ENCODE measurements at places on chromosomes 6 and 20.

- no peak overlapping the region for H3K4me3 ChIP-seq
- no peaks in the 10 kb centered on the region for H3K27me3 ChIP-seq
- H3K27ac ChIP-seq, result no peak overlapping the region
- H3K4me1 ChIP-seq, result no peaks in the 10 kb centered on the region
- no peaks in the 10 kb centered on the region for H3K36me3 ChIP-seq
- DNase-seq, result no peak
Measured at GRCh38 chr20:60512443-60512842, 554.2 kb downstream of the CDH26 start.

DNA sequence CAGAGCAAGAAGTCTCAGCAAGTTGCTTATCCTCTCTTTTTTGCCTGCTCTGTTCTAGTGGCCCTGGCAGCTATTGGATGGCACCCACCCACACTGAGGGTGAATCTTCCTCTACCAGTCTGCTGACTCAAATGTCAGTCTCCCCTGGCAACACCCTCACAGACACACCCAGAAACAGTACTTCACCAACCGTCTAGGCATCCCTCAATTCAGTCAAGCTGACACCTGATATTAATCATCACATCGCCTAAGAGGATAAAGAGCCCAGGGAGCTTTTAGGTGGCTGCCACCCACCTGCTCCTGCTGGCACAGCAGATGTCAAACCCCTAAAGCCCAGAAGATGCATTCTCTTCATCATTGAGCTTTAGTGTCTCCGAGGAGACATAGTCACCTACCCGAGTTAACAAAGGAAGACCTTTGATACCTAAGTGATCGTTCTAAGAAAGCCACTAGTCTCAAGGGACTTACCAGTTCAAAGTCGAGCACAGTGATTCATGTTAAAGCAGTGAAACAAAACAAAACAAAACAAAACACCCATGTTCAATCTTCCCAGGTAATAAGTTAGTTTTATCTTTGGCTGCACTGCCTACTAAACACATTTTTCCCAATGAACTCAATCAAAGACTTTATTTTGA lies 97.7 kb upstream of the KCNQ5 start:
- H3K4me1 ChIP-seq, result no peaks in the 10 kb centered on the region
- H3K36me3 ChIP-seq, result no peaks in the 10 kb centered on the region
- H3K4me3 ChIP-seq, result no peak overlapping the region
- no peak for DNase-seq
- H3K27ac ChIP-seq, result no peak overlapping the region

- no peaks in the 10 kb centered on the region for H3K27me3 ChIP-seq
- H3K27ac ChIP-seq, result no peak overlapping the region
- H3K4me1 ChIP-seq, result peaks cover 15% of the 10 kb centered on the region
Measured at GRCh38 chr20:50099565-50099991, 13.4 kb downstream of the UBE2V1 start.

DNA sequence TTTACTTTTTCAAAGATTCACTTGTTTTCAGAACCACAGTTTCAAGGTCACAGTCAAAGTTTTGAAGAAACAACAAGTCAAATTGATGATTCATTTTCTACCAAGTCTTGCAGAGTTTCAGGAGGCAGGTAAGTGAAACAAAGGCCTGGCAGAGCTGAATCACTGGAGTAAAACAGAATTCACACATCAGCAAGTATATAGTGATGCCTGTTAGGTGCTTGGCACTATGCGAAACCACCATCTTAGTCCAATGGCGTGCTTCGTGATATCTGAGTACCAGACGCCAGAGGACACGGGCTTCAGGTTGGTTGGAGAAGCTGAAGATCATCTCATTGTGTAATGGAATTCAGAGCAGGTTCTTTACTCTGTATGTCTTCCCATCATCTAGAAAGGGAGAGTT lies 75.9 kb downstream of the RTN4IP1 start:
- peaks cover 36% of the 10 kb centered on the region for H3K4me1 ChIP-seq
- peaks cover 58% of the 10 kb centered on the region for H3K36me3 ChIP-seq
- no peak overlapping the region for H3K4me3 ChIP-seq
- no peak for DNase-seq
- H3K27me3 ChIP-seq, result no peaks in the 10 kb centered on the region

DNA sequence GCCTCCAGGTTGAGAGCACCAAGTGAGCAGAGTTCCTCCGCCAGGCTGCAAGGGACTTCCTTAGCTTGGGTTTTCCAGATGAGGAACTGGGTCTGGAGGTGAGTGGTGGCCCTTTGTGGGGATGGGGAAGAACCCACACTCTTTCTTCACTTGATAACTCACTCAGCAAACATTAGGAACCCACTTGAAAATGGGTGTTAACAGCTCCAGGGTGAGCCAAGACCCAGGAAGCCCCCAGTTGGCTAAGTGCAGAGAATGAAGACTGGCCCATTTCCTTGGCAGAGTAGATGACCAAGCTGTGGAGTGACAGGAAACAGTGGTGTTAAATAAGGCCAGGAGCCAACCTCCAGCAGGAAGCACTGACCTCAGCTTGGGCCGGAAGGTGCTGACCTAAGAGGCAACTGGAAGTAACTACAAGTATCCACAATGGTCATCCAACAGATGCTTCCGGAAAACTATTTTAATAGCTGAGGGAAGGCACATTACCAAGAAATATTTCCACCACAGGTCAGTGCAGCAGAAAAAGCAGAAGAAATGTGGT lies 22.7 kb downstream of the MRPL14 start:
- no peak overlapping the region for H3K27ac ChIP-seq
- no peak overlapping the region for H3K4me3 ChIP-seq
- peaks cover 39% of the 10 kb centered on the region for H3K36me3 ChIP-seq
- H3K4me1 ChIP-seq, result no peaks in the 10 kb centered on the region

DNA sequence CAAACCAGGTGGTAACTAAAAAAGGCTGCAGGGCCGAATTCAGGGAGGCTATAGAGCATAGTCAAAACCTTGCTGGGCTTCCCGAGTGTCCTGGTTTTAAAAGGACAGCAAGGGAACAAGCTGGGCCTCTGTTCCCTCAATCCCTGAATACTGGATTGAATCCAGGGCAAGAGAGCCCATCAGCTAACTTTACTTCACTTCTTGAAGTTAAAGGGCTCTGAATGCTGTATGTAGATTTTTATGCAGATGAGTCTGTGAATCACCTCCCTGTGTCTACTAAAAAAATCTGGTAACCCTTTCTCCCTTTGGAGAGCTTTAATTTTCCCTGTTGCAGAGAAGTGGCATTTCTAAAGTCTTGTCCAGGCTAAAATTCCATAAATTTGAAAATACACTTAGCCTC lies 29.5 kb downstream of the LYRM4 start:
- no peak for DNase-seq
- H3K36me3 ChIP-seq, result no peaks in the 10 kb centered on the region
- H3K4me3 ChIP-seq, result no peak overlapping the region
- peaks cover 17% of the 10 kb centered on the region for H3K4me1 ChIP-seq
- H3K27me3 ChIP-seq, result no peaks in the 10 kb centered on the region

DNA sequence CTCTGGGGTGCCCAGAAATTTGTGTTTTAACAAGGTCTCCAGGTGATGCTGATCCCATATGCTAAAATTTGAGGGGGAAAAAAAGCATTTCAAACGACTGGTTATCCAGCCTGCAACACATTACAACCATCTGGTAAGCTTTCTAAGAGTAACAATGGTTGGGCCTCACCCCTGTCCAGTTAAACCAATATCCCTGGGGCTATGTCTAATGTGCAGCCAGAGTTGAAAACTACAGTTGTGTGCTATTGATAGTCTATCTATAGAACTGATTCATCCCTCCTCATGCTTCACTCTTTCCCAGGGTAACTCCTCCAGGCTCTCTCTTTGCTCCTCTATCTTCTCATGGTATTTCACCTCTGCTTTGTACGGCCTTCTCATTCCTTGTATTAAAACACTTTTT lies 458.3 kb downstream of the MMUT start:
- H3K27me3 ChIP-seq, result no peaks in the 10 kb centered on the region
- no peak for DNase-seq
- no peaks in the 10 kb centered on the region for H3K4me1 ChIP-seq
- no peak overlapping the region for H3K27ac ChIP-seq
- no peaks in the 10 kb centered on the region for H3K36me3 ChIP-seq

DNA sequence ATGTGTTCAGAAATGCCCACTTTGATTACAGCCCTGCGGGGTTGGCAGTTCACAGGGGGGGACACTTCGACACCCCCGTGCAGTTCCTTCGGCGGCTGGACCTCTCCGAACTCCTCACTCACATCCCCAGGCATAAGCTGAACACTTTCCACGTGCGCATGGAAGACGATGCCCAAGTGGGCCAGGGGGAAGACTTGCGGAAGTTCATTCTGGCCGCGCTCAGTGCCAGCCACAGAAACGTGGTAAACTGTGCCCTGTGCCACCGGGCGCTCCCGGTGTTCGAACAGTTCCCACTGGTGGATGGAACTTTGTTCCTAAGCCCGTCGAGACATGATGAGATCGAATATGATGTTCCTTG lies 32.1 kb downstream of the HECA start:
- no peaks in the 10 kb centered on the region for H3K4me1 ChIP-seq
- peaks cover 72% of the 10 kb centered on the region for H3K36me3 ChIP-seq
- no peak for DNase-seq
- H3K4me3 ChIP-seq, result no peak overlapping the region
- H3K27me3 ChIP-seq, result no peaks in the 10 kb centered on the region
- H3K27ac ChIP-seq, result no peak overlapping the region

GRCh38 chr6:153129873-153130514 lies 1.1 kb downstream of the RGS17 start:
- H3K36me3 ChIP-seq, result no peaks in the 10 kb centered on the region
- DNase-seq, result no peak
- H3K4me1 ChIP-seq, result peaks cover 20% of the 10 kb centered on the region
- peaks cover 49% of the 10 kb centered on the region for H3K27me3 ChIP-seq

DNA sequence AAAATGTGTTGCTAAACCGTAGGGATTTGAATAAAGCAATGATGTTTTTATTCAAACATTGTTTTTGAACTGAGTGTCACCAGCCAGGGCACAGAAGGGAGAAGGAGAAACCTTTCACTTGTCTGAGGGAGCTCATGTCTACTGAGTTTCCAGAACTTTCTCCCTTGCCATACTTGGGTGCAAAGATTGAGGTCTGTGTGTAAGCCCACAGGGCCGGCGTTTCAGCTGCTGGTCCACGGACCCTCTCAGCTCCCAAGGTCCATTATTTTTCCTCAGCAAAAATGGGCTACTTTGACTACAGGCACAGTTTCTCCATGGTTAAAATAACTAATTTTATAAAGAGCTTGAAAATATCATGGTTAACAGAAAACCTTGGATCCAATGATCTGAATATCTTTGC lies 32.6 kb downstream of the PSMG4 start:
- no peaks in the 10 kb centered on the region for H3K4me1 ChIP-seq
- no peak for DNase-seq
- no peaks in the 10 kb centered on the region for H3K36me3 ChIP-seq
- no peak overlapping the region for H3K27ac ChIP-seq
- no peaks in the 10 kb centered on the region for H3K27me3 ChIP-seq

- DNase-seq, result no peak
- H3K27ac ChIP-seq, result no peak overlapping the region
- no peaks in the 10 kb centered on the region for H3K4me1 ChIP-seq
- no peaks in the 10 kb centered on the region for H3K36me3 ChIP-seq
- no peaks in the 10 kb centered on the region for H3K27me3 ChIP-seq
- H3K4me3 ChIP-seq, result no peak overlapping the region
Measured at GRCh38 chr6:131980791-131981623, 29.8 kb upstream of the CCN2 start.

DNA sequence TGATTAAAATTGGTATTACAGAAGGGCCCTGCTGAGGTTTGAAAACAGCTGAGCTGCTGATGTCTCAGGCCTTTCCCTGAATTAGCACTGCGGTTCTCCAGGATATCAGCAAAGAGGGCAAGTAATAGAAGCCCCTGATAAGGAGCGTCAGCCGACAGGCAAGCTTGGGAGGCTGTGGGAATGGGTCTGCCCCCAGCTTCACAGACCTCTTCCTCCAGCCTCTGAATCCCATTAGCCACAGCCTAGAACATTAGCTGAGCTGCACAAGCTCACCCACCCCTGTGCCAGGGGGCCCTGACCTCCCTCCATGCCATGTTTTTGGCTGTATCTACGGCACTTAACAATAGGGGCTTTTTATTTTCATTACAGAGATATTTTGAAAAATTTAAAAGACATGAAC lies 59.9 kb downstream of the VAPB start:
- no peak overlapping the region for H3K27ac ChIP-seq
- no peaks in the 10 kb centered on the region for H3K27me3 ChIP-seq
- H3K36me3 ChIP-seq, result peaks cover 34% of the 10 kb centered on the region
- H3K4me3 ChIP-seq, result no peak overlapping the region
- no peaks in the 10 kb centered on the region for H3K4me1 ChIP-seq

DNA sequence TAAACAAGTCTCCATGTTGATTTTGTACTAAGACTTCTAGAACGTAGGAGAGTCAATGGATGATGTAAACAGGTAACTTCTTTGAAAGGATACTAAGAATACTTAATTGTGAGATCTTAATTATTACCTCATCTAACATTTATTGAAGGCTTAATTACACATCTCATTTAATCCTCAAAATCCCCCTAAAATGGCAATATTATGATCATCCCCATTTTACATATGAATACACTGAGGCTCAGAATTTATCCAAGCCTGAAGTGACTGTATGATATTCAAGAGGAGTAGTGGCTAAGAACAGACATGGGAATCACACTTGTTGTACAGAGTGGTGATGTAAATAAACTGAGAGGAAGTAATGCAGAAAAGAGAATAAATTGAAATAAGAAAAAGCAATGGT lies 22.9 kb downstream of the NOL7 start:
- no peak for DNase-seq
- H3K27me3 ChIP-seq, result no peaks in the 10 kb centered on the region
- H3K36me3 ChIP-seq, result peaks cover 56% of the 10 kb centered on the region
- H3K27ac ChIP-seq, result no peak overlapping the region
- peaks cover 34% of the 10 kb centered on the region for H3K4me1 ChIP-seq
- H3K4me3 ChIP-seq, result no peak overlapping the region

DNA sequence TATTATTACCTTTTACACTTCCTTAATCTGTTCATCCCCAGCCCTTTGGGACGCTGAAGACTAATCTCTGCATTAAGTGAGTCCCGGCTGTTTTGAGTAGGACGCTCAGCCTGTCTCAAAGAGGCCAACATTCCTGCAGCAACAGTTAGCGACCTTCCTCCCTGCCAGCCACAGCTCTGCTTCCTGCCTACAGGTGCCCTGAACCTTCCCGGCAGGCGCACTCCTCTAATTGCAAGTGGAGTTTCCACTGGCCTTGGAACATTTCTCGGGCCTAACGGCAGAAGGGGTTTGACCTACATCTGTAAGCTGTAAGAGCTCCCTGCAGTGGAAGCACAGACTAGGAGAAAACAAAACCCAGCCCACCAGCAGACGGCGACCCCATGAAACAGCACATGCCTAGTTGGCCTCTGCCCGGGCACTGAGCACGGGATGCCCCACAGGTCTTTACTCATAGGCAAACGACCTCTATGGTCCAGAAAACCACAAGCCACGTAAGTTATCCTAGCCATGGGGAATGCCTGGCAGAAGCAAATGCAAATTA lies 137.9 kb downstream of the DTNBP1 start:
- H3K27me3 ChIP-seq, result no peaks in the 10 kb centered on the region
- H3K4me1 ChIP-seq, result no peaks in the 10 kb centered on the region
- no peak for DNase-seq
- H3K36me3 ChIP-seq, result peaks cover 59% of the 10 kb centered on the region

DNA sequence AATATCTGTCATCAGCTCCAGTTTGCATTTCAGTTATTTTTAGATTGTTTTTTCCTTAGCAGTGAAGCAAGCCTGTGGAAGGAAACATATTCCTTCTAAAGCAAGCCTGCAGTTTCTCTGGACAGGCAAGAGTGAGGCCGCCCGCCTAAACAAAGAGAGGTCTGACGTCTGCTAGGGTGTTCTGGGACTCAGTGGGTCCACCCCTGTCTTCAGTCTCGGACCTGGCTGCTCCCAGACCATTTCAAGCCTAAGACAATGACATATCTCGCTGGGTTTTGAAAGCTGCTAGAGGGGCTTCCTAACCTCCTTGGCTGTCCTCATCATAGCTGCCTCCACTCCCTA lies 36.8 kb upstream of the RNF24 start:
- H3K27me3 ChIP-seq, result no peaks in the 10 kb centered on the region
- no peak overlapping the region for H3K4me3 ChIP-seq
- H3K36me3 ChIP-seq, result no peaks in the 10 kb centered on the region
- peaks cover 21% of the 10 kb centered on the region for H3K4me1 ChIP-seq
- DNase-seq, result no peak
- H3K27ac ChIP-seq, result no peak overlapping the region

Measured in CD14-positive monocyte (primary cell).